ENCODE measurements at places on chromosomes 4 and X.

- H3K36me3 ChIP-seq: no peaks in the 10 kb centered on the region
- H3K4me3 ChIP-seq: no peak overlapping the region
- peaks cover 6% of the 10 kb centered on the region for H3K4me1 ChIP-seq
- H3K27ac ChIP-seq: no peak overlapping the region
- peaks cover 8% of the 10 kb centered on the region for H3K27me3 ChIP-seq
- no peak for DNase-seq
Measured at GRCh38 chr4:56229947-56230346, 157.3 kb downstream of the AASDH start.

- H3K4me3 ChIP-seq: no peak overlapping the region
- no peaks in the 10 kb centered on the region for H3K27me3 ChIP-seq
- H3K27ac ChIP-seq: no peak overlapping the region
- no peaks in the 10 kb centered on the region for H3K4me1 ChIP-seq
Measured at GRCh38 chr4:104128850-104129213, 365.9 kb downstream of the CXXC4 start.

GRCh38 chrX:10649265-10649664 lies 28.9 kb upstream of the MID1 start:
- DNase-seq: no peak
- H3K4me3 ChIP-seq: no peak overlapping the region
- no peaks in the 10 kb centered on the region for H3K27me3 ChIP-seq
- H3K4me1 ChIP-seq: no peaks in the 10 kb centered on the region

GRCh38 chrX:153525451-153525850 lies 8.0 kb downstream of the ATP2B3 start:
- H3K27ac ChIP-seq: no peak overlapping the region
- no peaks in the 10 kb centered on the region for H3K36me3 ChIP-seq
- DNase-seq: no peak
- no peaks in the 10 kb centered on the region for H3K27me3 ChIP-seq
- peaks cover 5% of the 10 kb centered on the region for H3K4me1 ChIP-seq

GRCh38 chr4:99013402-99013843 lies 17.9 kb downstream of the METAP1 start:
- peaks cover 61% of the 10 kb centered on the region for H3K36me3 ChIP-seq
- H3K27me3 ChIP-seq: no peaks in the 10 kb centered on the region
- no peaks in the 10 kb centered on the region for H3K4me1 ChIP-seq
- no peak overlapping the region for H3K27ac ChIP-seq

GRCh38 chr4:75169427-75169826 lies 236.5 kb downstream of the PARM1 start:
- H3K4me3 ChIP-seq: no peak overlapping the region
- no peaks in the 10 kb centered on the region for H3K4me1 ChIP-seq
- DNase-seq: no peak
- no peaks in the 10 kb centered on the region for H3K27me3 ChIP-seq
- no peak overlapping the region for H3K27ac ChIP-seq
- no peaks in the 10 kb centered on the region for H3K36me3 ChIP-seq

DNA sequence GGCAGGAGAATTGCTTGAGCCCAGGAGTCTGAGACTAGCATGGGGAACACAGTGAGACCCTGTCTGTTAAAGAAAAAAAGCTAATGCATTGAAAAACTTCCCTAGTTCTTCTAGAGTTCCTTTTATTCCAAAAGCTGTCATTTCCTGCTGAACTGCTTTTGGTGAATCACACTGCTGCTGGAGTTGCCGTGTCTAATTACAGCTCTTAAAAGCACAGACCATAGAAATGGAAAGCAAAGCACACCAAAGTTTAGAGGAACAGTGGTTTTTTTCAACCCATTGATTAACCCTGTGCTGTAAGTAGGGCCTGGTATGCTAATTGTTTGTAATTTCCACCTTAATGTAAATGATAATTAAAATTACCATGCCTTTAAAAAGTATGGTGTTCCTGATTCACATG lies 52.4 kb downstream of the SEPTIN11 start:
- H3K36me3 ChIP-seq: peaks cover 53% of the 10 kb centered on the region
- no peak for DNase-seq
- no peak overlapping the region for H3K4me3 ChIP-seq
- H3K27ac ChIP-seq: no peak overlapping the region
- no peaks in the 10 kb centered on the region for H3K27me3 ChIP-seq
- H3K4me1 ChIP-seq: peaks cover 13% of the 10 kb centered on the region

DNA sequence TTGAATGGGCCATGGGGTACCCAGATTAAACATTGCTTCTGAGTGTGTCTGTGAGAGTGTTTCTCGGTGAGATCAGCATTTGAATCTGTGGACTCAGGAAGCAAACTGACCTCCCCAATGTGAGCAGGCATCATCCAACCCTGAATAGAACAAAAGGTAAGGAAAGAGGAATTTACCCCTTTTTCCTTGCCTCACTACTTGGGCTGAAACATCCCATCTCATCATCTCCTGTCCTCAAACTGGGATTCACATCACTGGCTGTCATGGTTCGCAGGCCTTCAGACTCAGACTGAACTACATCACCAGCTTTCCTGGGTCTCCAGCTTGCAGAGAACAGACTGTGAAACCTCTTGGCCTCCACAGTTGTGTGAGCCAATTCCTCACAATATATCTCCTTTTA lies 47.1 kb downstream of the TEC start:
- H3K4me1 ChIP-seq: peaks cover 6% of the 10 kb centered on the region
- H3K27me3 ChIP-seq: no peaks in the 10 kb centered on the region
- H3K36me3 ChIP-seq: peaks cover 6% of the 10 kb centered on the region
- DNase-seq: no peak
- H3K4me3 ChIP-seq: no peak overlapping the region
- H3K27ac ChIP-seq: no peak overlapping the region

GRCh38 chrX:76802708-76803107 lies 375.2 kb downstream of the MAGEE1 start:
- H3K4me1 ChIP-seq: no peaks in the 10 kb centered on the region
- H3K36me3 ChIP-seq: no peaks in the 10 kb centered on the region

DNA sequence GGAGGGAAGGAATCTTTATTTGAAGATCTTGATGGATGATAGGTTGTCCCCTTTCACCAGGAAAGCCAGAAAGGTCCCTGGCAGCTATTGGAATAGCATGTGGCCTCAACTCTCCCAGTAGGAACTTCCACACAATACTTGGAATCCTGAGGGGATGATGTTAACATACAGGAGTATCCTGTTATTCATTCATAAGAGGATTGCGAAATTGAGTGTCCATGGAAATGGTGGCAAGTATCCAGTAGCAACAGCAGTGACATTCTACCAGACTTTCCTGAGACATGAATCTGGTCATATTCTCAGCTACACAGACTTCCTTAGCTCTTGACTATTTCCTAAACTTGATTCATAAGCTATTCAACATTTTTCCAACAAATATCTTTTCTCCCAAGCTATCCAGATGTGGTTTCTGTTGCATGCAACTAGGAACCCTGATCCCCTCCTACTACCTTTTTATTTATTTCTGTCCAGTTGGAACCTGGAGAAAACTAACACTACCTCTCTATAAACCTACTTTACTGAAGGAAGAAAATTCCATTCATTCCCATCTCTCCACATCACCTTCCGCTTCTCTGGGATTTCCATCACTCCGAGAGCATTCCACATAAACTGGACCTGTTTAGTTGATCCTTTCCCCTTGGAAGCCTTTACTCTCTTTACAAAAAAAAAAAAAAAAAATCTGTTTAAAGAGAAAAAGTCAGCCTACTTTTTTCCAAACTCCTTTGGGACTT lies 101.8 kb downstream of the ANXA5 start:
- no peak for DNase-seq
- H3K36me3 ChIP-seq: no peaks in the 10 kb centered on the region
- no peak overlapping the region for H3K4me3 ChIP-seq
- no peak overlapping the region for H3K27ac ChIP-seq

- peaks cover 15% of the 10 kb centered on the region for H3K4me1 ChIP-seq
- no peak overlapping the region for H3K27ac ChIP-seq
- peak; percentile 31 for DNase-seq
- H3K4me3 ChIP-seq: no peak overlapping the region
Measured at GRCh38 chr4:185165605-185166063, 22.6 kb downstream of the SLC25A4 start.

GRCh38 chrX:52574416-52575275 lies 57.8 kb upstream of the XAGE1B start:
- H3K4me1 ChIP-seq: no peaks in the 10 kb centered on the region
- no peak overlapping the region for H3K27ac ChIP-seq
- DNase-seq: peak; percentile 38
- peaks cover 4% of the 10 kb centered on the region for H3K27me3 ChIP-seq
- no peaks in the 10 kb centered on the region for H3K36me3 ChIP-seq

GRCh38 chr4:132565542-132565941 lies 583.6 kb upstream of the PCDH10 start:
- no peak for DNase-seq
- no peaks in the 10 kb centered on the region for H3K27me3 ChIP-seq
- no peak overlapping the region for H3K27ac ChIP-seq
- no peaks in the 10 kb centered on the region for H3K36me3 ChIP-seq

DNA sequence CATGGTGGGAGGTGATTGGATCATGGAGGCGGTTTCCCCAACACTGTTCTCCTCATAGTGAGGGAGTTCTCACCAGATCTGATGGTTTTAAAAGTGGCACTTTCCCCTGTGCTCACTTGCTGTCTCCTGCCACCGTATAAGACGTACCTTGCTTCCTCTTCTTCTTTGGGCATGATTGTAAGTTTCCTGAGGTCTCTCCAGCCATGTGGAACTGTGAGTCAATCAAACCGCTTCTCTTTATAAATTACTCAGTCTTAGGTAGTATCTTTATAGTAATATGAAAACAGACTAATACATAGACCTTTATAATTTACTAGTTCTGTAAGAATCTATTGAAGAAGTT lies 82.5 kb upstream of the PITX2 start:
- H3K4me3 ChIP-seq: no peak overlapping the region
- H3K36me3 ChIP-seq: no peaks in the 10 kb centered on the region
- no peak overlapping the region for H3K27ac ChIP-seq
- no peaks in the 10 kb centered on the region for H3K27me3 ChIP-seq
- DNase-seq: no peak

DNA sequence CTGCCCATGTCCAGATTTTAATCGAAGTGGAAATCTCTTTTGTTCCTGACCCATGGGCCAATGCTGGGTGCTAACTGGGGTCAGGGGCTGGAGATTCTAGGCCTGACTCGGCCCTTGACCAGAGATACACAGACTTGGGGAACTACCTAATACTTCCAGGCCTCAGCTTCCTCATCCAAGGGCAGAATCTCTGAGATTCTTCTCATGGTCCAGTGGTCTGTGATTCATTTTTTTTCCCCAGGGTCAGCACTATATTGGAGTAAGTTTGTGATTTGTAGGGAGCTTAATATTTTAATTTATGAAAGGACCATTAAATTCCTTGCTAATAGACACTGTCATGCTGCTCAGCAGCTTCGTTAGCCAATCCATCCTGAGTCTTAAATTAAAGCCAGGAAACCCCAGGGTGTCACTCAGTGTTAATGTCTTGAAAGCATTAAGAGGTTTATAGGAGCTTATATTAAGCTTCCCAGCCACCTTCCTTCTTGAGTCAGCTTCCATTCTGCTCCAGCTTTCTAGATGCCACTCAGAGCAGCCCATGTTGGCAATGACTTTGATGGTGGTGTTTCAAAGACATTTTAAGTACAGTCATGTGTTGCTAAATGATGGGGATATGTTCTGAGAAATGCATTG lies 27.0 kb upstream of the PROM1 start:
- H3K4me1 ChIP-seq: no peaks in the 10 kb centered on the region
- DNase-seq: no peak
- no peak overlapping the region for H3K27ac ChIP-seq
- no peaks in the 10 kb centered on the region for H3K36me3 ChIP-seq

DNA sequence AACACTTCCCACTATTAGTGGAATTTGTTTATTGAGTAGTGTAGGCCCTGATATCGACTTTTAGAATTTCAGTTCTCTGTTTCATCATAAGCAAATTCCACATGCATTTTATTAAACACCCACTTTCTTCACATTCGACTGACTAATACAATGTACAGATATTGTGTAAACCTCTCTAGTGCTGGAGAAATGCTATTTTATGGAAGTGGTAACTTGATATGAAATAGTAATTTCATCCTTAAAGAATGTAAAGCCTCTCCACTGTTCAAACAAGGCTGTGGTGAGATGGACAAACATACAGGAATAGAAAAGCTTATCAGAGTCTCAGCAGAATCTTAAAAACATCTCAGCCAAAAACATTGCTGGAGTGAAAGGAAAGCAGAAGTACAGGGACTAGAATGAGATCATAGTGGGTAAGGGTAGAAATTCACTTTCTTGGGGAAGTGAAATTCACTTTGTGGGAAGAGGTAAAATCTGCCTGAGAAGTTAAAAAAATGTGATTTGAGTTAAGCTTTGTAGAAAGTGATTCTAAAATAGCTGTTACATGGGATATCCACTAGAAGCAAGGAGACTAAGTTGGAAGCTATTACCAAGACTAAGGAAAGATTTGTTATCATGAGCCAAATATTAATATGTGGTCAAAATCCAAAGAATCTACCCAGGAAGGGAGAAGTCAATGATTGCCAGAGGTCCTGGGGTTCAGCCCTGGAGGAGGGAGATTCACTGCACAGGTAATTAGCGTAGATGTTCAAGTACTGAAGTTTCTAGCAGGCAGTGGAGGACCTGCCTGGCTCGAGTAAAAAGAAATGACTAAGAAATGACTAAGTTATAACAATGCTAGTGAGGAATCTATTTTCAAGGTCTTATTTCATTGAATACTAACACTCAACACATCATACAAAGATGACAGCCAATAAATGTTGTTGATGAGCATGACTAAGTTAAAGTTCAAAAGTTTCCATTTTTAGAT lies 398.3 kb upstream of the FAM47C start:
- H3K4me3 ChIP-seq: no peak overlapping the region
- no peaks in the 10 kb centered on the region for H3K4me1 ChIP-seq
- no peaks in the 10 kb centered on the region for H3K36me3 ChIP-seq
- no peak for DNase-seq
- H3K27me3 ChIP-seq: no peaks in the 10 kb centered on the region
- no peak overlapping the region for H3K27ac ChIP-seq

DNA sequence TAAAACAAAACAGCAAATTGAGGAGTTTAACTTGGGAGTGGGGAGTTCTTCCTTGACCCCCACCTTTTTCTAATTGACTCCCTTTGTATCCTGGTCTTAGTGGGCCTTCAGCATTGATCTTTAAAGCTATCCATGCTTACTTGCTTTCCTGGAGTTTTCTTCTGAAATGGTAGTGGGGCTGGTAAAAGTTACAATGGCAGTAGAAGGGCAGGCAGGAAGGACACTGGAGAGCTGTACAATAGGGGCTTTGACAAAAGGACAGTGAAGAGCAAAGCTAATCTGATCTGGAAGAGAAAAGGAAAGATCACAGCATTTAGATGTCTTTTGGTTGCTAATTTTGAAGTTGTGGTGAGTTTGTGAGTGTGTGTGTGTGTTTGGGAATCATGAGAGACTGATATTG lies 111.5 kb downstream of the MID1 start:
- no peak overlapping the region for H3K27ac ChIP-seq
- H3K36me3 ChIP-seq: no peaks in the 10 kb centered on the region
- DNase-seq: no peak

DNA sequence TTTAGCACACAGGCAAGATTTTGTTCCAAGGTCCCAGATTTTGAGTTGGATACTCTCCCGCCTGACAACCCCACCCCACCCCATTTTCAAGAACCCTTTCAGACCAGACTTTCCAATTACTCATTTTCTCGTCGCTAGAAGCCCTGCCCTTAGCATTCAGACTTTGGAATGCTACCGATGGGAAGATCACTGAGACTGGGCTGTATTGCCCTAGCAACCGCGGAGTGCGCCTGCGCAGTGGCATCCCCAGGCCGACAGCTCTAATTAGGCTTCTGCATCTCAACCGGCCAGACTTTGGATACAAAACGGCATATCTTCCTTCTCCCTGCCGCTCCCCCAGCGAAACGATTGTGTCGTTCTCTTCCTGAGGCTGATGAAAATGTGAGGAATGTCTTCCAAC lies 3.4 kb downstream of the MAGEE2 start:
- no peak overlapping the region for H3K4me3 ChIP-seq
- no peaks in the 10 kb centered on the region for H3K4me1 ChIP-seq
- peaks cover 4% of the 10 kb centered on the region for H3K27me3 ChIP-seq
- DNase-seq: no peak
- no peak overlapping the region for H3K27ac ChIP-seq
